Hypothalamus (tissue), 51 donors: ENCODE measurements at places on chromosomes 1 and 21.

DNA sequence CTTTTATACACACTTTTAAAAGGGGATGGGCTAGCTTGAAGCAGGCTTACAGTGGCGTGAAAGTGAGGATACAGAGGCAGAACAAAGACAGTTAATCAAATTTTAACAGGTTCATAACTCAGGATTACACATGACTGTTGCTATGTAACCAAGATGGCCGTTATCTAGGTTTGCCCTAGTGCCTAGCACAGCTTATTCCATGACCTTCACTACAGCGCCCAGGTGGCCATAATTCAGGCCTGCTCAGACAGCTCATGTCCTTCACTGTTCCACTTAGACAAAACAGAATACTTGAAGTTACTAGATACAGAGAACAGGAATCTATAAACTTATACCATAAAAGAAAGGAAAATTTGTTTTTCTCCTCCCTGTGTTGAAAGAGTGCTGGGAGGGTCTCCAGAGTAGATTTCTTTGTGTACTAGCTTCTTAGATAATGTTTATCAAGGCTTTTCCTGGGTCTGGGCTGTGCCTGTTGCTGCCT, 6.2 kb upstream of the SPRR2F start:
- DNase-seq: no peak

- no peak for DNase-seq
Measured at GRCh38 chr1:85447006-85447943, 17.7 kb downstream of the DDAH1 start.

DNA sequence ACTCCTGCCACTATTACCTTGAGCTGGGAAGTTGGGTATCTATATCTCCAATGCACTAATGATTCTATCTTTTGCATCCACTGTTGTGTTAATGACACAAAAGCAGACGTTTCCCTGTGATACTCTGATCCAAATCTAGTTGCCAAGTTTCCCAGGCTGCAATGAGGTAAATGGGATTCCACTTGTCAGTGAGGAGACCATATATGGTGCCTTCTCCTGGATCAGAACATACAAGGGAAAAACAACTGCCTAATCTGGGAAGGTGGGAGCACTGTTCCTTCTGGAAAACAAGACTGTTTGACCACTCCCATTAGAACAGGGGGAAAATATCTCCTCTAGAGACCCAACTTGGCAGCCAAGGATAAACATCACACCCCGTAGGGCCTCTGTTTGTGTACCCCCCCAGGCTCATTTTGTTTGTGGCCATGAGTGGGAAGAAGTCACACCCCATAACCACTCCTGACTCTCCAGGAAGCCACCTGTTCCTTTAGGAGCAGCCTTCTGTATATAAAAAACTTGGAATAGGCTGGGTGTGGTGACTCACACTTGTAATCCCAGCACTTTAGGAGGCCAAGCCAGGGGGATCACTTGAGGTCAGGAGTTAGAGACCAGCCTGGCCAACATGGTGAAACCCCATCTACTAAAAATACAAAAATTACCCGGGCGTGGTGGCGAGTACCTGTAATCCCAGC, 28.5 kb upstream of the SLC6A9 start:
- DNase-seq: no peak

DNA sequence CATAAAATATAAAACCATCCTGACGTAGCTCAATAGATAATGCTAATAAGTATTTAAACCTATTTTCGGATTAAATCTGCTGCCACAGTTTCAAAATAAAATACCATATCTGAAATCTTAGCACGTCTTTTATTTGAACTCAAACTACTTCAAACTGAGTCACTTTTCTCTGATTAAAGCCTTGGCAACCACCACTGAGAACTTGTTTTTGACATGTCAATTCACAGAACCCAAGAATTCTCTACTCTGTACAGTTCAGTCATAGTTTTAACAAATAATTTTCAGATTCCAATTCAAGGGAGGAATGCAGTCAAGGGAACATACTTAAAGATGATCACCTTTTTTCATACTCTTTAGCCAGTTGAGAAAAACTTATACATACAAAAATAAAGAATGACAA, 643.2 kb downstream of the KCNT2 start:
- no peak for DNase-seq

DNA sequence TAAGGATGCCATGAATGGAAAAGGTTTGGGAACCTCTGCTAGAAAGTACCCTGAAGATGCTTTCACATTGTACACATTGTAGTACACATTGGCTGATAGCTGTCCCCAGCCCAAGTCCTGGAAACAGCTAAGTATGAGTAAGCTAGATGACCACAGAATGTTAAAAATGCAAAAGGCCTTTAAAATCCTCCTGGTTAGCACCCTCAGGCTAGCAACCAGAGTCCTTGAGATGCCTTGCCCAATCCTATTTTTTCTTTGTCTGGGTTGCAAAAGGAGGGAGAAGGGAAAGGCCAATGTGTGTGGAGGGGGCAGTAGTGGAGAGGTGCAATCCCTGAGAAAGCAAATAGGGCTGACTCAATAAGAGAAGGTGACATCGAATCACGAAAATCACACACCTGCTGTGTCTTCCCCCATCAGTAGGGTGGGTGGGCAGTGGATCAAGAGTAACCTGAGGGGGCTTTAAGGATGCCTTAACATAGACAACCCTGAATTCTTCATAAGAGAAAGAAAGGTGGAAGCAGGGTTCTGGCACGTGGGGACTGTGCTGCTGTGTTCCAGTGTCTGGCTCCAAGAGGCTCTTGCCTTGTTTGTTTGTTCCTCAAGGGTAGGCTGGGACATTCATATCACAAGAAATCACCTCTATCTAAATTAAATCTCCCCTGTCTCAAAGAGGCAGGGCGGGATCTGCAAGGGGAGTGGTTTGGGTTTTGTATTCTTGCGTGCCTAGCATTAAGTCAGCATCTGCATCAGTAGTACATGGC, 266.2 kb upstream of the PLXNA2 start:
- DNase-seq: no peak

- no peak for DNase-seq
Measured at GRCh38 chr1:183353597-183353996, 64.6 kb downstream of the NMNAT2 start.

DNA sequence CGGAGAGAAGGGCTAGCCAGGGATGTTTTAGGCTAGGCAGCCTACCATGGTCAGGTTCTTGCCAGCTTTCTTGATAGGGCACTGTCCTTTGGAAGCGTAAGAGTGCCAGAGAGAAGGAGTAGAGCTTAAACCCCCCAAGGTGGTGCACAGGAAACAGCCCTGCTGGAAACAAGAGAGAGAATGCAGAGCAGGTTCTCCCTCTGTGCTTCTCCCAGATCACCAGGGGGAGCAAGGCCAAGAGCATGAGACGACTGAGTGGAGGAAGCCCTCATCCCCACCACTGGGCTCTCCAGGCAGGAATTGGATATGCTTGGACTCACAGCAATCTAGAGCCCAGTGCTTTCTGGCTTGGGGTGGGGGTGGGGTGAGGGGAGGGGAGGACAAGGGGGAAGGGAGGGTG, 49.8 kb downstream of the ATP2B4 start:
- DNase-seq: no peak

DNA sequence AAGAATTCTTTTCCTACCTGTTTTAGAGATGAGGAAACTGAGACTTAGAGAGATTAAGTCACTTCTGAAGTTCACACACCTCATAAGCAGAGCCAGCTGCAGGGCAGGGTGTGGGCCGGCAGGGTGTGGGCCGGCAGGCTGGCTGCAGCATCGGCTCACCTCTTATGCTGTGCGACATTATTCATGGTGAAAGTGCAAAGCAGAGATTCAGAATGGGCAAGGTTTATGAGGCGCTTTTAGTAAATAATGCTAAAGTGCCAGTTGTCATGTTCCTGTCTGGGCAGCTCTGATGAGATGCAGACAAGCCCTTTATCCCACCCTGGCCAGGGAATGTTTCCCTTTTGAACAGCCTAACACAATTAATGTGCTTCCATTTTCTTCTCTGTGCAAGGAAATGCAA, 14.6 kb downstream of the MAB21L3 start:
- no peak for DNase-seq

GRCh38 chr1:54200519-54200997, 591 bp downstream of the MRPL37 start:
- no peak for DNase-seq

GRCh38 chr1:206753141-206753540, 17.4 kb upstream of the IL19 start:
- DNase-seq: no peak

DNA sequence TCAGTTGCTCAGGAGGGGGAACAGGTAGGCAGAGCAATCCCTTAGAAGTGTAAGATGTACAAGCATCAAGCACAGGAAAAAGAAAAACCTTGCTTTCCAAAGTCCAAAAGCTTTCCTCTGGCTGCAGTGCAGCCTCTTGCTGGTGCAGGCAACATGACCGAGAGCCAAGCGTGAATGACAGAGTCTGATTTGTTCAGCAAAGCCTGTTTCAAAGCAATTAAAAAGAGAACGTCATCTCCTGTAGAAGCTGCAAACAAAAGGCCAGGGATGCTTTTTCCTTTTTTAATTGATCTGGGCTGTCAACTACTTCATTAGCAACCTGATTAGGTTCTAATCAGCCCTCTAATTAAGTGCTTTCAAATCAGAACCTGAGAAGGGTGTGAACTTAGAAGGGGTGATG, 38.2 kb upstream of the PLA2G2C start:
- DNase-seq: peak; percentile 4

DNA sequence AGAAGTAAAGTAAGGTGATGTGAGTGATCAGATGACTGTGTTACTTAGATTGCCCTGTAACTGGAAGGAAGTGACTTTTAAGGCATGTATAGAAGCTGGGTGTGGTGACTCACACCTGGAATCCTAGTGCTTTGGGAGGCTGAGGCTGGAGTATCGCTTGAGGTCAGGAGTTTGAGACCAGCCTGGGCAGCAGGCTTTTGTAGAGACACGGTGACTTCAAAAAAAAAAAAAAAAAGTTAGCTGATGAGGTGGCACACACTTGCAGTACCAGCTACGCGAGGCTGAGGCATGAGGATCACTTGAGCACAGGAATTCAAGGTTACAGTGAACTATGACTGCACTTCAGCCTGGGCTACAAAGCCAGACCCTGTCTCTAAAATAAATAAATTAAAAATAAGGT, 2.3 kb upstream of the USP16 start:
- DNase-seq: no peak

GRCh38 chr1:218886101-218886871, 287.4 kb upstream of the LYPLAL1 start:
- DNase-seq: peak; percentile 2

DNA sequence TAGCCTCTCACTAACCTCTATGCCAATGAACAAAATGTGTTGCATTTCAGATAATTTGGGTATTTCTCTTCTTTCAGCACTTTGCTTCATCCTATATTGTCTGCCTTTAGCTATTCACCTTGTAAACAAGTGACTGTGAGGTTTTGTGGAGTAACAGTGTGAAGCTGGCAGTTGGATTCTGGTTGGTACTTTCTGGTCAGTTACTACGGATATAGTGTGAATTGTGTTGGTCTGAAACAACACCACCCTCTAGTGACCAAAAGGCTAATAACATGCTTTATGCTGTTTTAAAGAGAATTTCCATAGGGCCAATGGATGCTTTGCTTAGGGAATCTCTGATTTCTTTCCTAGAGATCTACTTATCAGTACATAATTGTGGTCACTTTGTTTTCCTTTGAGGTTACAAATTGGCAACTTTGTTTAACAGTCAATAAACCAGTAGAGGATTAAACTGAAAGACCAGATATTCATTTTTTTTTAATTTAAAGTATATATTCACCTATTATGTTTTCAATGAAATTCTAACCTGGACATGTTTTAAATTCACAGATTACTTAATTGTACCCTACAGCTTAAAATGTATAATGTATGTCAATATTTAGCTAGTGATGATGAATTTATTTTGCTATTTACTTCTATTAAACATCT, 2.5 kb upstream of the PTGER3 start:
- DNase-seq: no peak

DNA sequence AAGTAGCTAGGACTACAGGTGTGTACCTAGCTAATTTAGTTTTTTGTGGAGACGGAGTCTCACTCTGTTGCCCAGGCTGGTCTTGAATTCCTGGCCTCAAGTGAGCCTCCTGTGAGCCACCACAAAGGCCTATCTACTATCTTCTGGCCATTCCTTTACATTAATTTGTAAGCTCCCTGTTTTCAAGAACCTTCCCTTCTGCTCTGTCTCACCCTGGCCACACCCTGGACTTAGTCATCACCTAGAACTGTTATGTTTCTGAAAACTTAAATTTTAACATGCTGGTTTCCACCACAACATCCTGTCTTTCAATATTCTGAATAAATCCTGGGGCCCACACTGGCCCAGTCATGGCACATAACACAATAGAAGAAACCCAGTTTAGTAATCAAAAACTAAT, 4.9 kb upstream of the B4GALT3 start:
- no peak for DNase-seq

GRCh38 chr1:115293899-115294298, 44.1 kb downstream of the NGF start:
- no peak for DNase-seq

- no peak for DNase-seq
Measured at GRCh38 chr21:32380940-32381339, 11.9 kb downstream of the URB1 start.

- no peak for DNase-seq
Measured at GRCh38 chr1:93804412-93804811, 74.6 kb downstream of the DNTTIP2 start.

GRCh38 chr1:109932679-109933078, 22.0 kb downstream of the CSF1 start:
- no peak for DNase-seq

DNA sequence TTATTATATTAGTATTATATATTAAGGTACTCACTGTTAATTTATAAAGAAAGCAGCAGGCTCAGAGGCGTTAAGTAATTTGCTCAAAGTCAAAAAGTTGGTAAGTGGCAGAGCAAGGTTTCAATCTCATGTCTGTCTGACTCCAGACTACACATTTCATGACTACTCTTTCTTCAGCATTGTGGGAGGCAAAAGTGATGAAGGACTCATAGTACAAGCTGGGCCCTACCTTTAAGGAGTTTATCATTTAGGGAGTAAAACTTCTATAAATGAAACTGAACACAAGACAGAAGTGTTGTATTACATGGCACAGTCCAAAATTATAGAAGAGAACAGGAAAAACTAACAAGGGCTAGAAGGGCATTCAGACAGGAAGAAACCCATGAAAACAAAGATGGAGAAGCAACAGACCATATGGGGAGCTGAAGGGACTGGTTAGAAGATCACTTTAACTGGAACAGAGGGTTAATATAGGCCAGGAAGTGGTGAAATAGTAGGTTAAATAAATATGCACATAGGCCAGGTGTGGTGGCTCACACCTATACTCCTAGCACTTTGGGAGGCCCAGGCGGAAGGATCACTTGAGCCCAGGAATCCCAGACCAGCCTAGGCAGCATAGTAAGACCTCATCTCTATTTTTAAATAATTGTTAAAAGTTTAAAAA, 11.5 kb downstream of the SORT1 start:
- DNase-seq: no peak

GRCh38 chr1:165356876-165357275, 361 bp upstream of the LMX1A start:
- DNase-seq: no peak

GRCh38 chr1:224929335-224930237, at the start of gene DNAH14:
TSS of gene DNAH14 (plus strand) at chr1:224929675. CDS start at chr1:224952703, 23,028 bp downstream.
- peak; percentile 3 for DNase-seq

- no peak for DNase-seq
Measured at GRCh38 chr1:234938135-234938534, 190.5 kb downstream of the TOMM20 start.
